ENCODE measurements at places on chromosomes 4 and X.

- DNase-seq = peak; percentile 18
Observed at GRCh38 chrX:132636080-132636479, 147.2 kb upstream of the MBNL3 start.

- no peak for DNase-seq
Observed at GRCh38 chr4:90503677-90504076, 376.5 kb downstream of the CCSER1 start.

DNA sequence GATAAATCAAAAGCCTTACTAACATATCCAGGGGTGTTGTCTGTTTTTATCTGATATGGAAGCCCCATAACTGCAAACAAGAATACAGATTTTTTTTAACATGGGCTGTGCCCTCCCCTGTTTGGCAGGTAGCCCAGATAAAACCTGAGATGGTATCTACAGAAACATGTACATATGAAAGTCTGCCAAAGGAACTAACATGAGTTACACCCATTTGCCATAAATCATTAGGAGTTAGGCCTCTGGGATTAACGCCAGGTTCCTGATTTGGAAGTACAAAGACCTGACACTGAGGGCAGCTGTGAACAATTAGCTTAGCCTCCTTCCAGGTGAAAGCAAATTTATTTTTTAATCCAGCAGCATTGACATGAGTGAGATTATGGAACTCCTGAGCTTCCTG lies 264.3 kb downstream of the TECRL start:
- peak; percentile 35 for DNase-seq

DNA sequence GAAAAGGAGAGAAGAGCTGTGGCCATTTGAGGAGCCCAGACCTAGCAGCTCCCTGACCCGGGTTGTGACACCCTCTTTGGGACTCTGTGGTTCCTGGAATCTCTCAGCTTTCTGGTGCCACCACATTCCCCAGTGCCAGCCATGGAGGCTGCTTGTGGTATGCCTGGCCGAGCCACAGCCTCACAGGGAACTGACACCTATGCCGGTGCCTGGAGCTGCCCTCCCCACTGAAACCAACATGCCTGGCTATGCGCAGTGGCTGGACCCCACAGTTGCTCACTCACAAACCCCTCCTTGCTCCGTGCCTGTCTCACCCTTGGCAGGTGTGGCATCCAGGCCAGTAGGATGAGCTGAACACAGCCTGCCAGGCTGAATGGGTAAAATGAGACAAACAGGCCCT lies 749.4 kb downstream of the ARAP2 start:
- DNase-seq = no peak

DNA sequence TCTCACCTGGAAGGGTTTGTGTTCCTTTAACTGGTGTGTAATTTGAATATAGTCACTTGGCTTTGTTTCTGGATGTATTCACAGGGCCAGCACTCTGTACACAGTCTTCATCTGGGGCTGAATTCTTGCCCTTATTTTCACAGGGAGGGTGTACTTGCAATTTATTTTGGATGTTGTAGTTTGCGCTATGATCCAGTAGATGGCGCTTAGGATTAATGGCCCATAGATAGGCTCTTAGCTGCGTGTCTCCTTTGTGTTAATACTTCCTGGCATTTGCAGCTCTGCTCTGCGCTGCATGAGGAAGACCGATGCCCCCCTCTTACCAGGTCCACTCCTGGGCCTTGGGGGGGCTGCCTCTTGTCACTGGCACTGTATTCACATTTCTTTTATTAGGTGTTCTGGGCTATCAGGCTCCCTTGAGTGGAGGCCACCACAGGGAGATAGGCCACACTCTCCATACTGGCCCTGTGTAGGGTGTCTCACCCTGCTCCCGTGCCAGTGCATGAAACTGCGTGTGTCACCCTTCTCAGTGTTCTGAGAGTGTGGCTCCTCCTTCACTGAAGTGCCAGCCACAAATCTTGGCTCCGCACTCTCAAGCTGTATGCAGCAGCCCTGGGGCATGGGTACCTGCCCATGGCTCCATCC lies 562.2 kb downstream of the ZIC3 start:
- DNase-seq = peak; percentile 39

DNA sequence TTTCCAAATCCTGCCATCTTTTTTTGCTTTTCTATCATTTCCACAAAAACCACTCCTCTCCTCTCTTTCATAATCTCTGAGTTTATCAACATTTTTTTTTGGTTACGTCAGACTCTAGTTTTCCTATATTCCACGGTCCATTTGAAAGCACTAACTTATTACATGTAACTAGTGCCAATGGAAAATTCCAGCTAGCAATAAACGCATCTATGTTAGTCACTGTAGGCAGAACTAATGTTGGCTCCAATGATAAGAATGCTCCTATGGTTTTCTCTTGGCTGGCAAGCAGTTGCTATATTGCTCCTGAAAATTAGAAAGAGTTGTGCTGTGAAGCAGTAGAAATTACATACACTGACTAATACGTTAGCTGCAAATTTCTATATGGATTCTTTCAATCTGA lies 634.6 kb upstream of the FTHL17 start:
- DNase-seq = no peak

GRCh38 chrX:24113181-24113580 lies 36.3 kb upstream of the ZFX start:
- DNase-seq = no peak

DNA sequence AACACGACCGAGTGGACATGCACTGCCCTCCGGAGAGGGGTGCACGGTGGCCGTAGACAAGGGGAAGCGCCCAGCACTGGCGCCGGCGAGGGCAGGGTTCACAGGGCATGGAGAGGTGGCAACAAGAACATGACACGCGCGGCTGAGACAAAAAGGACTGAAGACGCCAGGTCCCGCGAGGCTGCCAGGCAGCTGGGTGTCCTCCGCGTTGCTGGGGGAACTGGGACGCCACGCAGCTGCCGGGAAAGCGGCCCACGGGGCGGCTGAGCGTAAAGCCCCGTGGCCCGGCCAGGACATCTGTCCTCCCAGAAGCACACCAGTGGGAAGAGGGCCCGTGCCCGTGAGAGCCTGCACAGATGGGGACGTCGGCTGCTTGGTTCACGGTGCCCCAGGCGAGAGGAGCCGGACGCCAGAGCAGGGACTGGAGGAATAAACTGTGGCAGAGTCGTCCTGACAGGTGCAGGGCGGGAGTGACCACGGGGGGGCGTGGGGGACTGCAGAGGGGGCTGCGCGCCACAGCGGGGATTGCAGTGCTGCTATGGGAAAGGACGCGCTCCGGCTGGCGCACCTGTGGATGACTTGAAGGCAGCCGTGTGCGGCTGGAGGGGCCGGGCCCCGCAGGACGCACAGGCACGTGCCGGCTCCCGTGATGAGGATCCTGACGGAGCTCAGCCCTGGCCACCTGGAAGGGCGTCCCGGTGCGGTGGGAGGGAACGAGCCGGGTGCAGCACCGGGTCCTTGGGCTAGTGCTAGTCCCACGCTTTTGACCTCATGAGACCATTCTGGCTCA lies 32.1 kb upstream of the GTPBP6 start:
- DNase-seq = no peak

DNA sequence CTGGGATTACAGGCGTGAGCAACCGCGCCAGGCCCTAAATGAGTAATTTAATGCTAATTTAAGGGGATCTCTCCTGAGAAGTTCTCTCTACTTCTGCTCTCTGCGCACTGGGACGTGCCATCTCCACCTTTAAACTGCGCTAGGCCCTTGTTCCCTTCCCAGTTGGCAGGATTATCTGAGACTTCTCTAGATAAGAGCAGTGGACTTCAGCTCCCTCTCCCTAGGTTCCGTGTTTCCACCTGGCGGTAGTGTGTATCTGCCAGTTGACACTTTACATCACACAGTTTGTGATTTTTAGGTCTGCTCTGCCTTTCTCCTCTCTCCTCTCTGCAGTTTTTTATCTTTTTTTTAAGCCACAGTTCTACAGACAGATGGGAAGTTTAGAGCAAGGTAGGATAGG lies 40.2 kb downstream of the ARHGAP10 start:
- DNase-seq = no peak

DNA sequence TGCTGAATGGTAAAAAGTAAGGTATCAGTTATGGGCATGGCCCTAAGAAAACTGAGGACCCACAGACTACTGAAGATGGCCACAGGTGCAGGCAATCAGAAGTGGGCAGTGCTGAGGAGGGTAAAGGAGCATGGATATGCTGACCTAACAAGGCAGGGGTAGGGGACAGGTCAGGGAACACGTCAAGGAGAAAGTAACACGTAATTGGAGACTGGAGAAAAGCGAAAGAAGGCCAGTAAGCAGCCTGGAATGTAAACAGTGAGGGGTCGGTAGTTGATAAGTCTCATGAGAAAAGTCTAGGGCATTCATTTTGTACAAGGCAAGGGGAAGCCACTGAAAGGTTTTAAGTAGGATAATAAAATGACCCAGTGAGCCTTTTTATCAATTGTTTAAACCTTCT lies 153.3 kb downstream of the PRDM5 start:
- no peak for DNase-seq

DNA sequence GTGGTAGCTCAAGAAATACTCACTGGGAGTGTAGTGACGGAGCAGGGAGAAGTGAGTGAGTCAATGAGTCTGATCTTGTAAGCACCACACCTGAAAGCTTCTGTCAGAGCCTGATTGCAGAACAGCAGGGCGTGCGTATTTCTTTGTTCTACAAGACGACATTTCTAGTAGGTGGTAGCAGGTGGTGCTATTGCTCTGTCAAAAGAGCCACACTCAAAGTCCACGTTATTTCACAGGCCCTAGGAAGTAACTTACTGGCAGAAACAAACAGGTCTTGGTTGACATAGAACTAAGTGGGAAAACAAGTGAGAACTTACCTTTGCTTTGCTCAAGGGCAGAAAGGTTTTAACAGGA lies 46.4 kb upstream of the SPRY1 start:
- DNase-seq = peak; percentile 33

GRCh38 chr4:103719105-103719829 lies 518 bp downstream of the TACR3 start:
- DNase-seq = no peak

- no peak for DNase-seq
Observed at GRCh38 chr4:174192943-174193342, 90.5 kb downstream of the FBXO8 start.

GRCh38 chrX:70172964-70173363 lies 4.3 kb upstream of the DGAT2L6 start:
- no peak for DNase-seq

GRCh38 chrX:6053141-6053540 lies 175.5 kb downstream of the NLGN4X start:
- DNase-seq = peak; percentile 2

GRCh38 chr4:94400191-94400590 lies 51.6 kb upstream of the PDLIM5 start:
- DNase-seq = no peak
